ENCODE measurements at places on chromosomes 5 and 9.
A peak's percentile ranks its signal among the peaks of the same experiment; 100 is the strongest.

DNA sequence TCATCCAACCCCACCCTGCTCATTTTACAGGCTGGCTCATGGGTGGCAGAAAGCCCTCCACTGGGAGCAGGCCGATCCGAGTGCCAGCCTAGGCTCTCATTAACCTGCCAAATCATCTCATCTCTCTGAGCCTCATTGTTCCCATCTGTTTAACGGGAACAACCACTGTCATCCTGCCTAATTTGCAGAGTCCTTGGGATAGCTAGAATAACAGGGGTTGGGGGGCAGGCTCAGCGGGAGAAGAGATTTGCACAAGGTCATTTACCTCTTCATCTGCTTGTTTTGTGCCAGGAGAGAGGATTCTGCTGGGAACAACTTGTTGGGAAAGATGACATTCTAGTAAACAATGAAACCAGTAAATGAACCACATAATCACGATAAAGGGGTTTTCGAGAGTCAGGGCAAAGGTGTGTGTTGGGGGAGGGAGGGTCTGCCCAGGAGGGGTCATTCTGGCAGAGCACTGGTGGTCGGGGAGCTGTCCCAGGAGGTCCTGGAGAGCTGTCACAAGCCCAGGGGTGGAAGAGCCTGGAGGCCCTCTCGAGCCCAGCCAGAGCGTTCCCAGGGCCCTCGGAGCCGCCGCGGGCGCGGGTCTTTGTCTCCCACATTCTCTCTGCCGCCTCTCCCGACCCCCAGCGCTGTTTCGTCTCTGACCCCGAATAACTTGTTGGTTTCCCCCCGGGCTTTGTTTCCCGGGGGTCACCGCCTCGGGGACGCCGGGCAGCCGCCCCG, 22.8 kb upstream of the NDST1 start:
- no peak for DNase-seq

GRCh38 chr9:114461468-114461867, 43.8 kb downstream of the WHRN start:
- DNase-seq: no peak

DNA sequence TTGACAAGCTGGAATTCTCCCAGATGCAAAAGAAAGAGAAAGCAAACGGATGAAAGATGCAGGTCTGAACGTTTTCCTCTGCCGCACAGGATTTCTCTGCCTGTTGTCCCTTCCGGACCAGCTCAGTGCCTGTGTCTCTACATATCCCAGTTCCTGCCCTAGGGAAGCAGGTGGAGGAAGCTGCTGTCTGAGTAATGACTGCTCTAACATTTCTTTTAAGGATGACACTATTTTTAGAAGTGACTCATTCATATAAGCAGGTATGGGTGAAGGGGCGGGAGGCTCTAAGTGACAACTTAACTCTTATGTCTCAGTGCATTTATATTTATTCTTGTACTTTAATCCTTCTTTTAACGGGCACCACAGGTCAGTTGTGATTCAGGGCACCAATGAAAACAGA, 128.8 kb downstream of the SLC24A2 start:
- no peak for DNase-seq

GRCh38 chr5:143201589-143201988, 201.9 kb downstream of the NR3C1 start:
- DNase-seq: peak; percentile 67

DNA sequence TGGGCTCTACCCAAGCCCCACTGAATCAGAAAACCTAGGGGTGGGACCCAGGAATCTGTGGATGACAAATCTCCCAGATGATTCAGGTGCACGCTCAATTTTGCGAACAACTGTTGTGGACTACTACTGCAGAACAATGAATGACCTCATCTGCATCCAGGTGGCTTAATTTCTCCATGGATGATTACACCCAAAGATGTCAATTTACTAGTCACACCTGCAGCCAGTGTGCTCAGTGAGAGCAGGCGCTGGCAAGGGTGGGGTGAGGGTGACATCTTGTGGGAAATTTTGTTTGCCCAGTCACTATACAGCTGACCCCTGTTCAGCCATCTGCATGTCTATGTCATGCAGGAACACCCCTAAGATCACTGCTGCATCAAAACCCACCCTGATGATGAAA, 118.2 kb downstream of the ENTREP1 start:
- no peak for DNase-seq

DNA sequence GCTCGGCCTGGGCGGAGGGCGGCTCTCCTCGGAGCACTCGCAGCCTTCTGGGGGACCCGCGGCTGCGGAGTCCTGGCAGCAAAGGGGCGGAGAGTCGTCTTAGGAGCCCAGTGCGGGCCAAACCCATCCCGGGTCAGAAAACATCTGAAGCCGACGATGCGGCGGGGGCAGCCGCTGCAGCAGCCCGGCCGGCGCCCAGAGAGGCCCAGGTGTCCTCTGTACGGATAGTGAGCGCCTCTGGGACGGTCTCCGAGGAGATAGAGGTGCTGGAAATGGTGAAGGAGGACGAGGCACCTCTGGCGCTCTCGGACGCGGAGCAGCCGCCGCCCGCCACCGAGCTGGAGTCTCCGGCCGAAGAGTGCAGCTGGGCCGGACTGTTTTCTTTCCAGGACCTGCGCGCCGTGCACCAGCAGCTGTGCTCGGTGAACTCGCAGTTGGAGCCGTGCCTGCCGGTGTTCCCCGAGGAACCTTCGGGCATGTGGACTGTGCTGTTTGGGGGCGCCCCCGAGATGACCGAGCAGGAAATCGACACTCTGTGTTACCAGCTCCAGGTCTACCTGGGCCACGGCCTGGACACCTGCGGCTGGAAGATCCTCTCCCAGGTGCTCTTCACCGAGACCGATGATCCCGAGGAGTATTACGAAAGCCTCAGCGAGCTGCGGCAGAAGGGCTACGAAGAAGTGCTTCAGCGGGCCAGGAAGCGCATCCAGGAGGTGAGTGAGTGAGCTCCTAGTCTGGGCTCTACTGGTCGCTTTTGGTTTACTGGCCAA, 1.2 kb downstream of the JMY start:
- peak; percentile 56 for DNase-seq

DNA sequence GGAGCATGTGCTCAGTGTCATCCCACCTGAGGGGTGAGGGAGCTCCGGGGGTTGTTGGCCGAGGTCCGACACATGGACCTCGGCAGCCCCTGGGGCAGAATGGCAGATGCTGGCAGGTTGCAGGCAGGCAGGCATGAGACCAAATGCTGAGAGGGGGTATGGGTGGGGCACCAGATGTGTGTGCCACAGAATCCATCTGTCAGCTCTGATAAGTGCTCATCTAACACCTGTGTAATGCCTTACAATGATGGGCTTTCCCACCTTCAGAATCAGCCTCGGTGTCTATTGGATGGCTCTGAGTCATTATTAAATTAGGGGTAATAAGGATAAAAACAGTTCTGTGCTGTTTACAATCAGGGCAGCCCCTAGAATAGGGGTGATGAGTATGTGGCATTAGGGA, 73.1 kb upstream of the SAP30L start:
- no peak for DNase-seq
